CD8-positive, alpha-beta T cell (primary cell): ENCODE measurements at places on chromosomes 3 and 15.

DNA sequence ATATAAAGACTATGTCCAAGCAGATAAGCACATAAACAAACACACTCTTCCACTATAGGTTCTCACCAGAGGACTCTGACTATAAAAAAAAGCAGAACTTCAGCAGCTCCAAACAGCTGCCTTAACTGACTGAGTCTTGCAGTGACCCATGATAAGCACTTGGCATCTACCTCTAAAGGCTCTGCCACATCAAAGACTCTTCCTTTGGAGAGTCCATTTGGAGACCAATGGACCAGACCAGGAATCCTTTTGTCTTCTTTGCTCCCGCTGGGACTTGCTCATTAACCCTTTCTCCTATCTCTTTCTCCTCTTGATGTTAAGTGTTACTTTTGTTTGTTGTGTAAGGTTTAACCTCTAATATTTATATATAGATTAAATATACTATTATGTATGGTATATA, 424.1 kb downstream of the RSL24D1 start:
- no peak for DNase-seq

DNA sequence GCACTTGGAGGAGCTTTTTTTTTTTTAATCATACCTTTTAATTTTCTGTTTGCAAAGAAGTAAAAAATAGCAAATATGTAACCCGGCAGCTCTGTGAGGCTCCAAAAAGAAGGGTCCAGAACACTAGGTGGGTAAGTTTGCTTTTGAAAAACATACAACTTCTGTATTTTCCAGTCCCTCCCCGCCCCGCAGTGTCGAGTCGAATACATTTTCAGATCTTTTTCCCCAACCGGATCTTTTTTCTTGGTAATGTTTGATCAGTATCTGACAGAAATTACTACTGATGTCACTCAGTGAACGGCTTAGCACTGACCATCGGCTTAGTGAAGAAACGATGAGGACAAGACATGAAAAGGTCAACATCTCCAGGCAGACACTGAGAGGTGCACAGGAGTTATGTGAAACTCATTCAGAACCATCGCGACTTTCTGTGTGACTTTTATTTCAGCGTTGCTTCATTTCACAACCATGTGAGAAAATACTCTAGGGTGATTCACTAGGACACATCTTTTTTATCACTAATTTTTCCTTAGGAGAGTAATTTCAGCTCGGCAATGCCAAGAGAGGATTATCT, 11.0 kb downstream of the ISL2 start:
- no peak for DNase-seq

- no peak for DNase-seq
Observed at GRCh38 chr3:156509189-156510174, 45.4 kb downstream of the SSR3 start.

DNA sequence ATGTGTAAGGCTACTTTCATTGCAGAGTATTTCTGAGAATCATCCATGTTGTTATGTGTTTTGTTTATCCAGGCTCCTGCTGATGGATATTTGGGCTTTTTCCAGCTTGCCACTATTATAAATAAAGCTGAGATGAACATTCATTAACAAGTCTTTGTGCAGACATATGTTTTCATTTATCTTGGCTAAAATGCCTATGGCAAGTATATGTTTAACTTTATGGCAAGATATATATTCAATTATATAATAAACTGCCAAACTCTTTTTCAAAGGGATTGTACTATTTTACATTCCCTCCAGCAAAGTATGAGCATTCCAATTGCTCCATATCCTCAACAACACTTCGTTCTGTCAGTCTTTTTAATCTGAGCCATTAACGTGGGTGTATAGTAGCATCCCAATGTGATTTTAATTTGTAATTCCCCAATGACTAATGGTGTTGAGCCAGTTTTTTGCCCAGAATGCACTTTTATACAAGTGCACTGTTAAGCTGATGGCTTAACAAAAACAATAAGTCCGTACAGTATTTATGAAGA, 452.4 kb downstream of the SHQ1 start:
- no peak for DNase-seq

DNA sequence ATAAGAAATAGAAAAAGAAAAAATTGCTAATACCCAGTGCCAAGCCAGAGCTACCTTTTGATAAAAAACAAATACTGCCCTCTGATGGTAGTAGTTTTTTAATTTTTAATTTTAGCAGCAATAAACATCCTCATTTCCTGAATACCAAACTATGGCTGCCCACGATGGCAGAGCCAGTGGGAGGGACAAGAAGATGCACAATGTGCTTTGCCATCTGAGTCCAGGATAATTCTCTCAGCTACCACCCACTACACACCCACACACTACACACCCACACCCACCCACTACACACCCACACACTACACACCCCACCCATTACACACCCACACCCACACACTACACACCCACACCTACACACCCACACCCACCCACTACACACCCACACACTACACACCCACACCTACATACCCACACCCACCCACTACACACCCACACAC, 17.8 kb downstream of the CEP19 start:
- DNase-seq = peak; percentile 15

- DNase-seq = no peak
Observed at GRCh38 chr15:63287109-63287508, 9.7 kb downstream of the APH1B start.

- DNase-seq = peak; percentile 11
Observed at GRCh38 chr3:71579935-71580406, 3.6 kb downstream of the FOXP1 start.

DNA sequence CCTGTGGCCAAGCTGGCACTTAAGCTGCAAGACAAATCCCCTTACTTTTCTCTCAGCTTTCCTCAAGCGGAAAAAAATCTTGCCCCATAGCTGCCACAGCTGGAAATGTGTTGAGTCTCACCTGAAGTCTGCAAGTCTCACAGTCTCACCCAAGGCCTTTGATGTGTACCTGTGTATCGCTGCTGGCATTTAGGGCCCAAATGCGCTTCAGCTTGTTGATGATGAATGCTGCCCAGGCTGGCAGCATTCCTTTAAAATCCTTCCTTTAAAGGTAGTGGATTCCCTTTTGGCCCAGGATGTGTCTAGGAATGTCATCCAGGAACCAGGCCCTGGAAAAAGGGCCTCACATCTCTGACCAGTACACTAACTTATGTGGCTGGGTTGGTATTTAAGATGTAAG, 7.0 kb downstream of the OR5K4 start:
- no peak for DNase-seq

DNA sequence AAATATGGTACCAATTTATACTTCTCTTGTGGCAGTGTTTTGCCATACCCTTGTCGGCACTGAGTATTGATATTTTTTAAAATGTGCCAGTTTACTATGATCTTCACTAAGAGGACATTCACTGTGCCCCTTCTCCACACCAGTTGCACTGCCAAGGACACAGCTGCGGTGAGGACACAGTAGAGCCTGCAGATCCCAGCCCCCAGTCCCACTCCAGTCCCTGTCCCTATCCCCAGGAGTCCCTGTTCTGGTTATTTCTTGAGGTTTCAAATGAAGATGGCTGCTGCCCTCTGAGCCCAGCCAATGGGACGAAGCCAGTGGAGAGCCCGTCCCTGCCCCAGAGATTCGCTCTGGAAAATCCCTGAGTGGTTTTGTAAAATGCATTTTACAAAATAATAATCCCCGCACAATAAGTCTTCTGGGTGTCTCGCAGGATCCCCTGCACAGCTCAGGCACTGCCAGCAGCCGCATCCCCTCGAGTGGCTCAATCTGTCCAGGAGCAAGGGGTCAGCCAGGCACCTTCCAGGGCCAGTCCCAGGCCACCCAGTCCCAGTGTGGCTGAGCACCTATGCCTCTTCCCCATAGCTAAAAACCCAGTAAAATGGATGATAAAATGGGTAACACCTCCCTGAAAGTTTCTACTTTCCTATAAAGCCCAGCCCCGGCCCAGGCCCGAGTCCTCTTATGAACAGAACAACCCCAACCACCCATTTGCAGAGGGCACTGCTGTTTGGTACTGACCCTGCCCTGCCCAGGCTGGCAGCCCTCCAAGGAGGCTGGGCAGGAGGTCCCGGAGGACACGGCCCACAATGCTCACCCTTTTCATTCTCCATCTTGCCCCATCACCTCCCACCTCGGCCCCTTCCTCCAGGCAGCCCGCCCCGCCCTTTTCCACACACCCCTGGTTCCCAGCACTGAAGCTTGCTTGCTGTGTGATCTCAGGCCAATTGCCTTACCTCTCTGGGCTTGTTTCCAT, 91.1 kb downstream of the VGLL4 start:
- no peak for DNase-seq

DNA sequence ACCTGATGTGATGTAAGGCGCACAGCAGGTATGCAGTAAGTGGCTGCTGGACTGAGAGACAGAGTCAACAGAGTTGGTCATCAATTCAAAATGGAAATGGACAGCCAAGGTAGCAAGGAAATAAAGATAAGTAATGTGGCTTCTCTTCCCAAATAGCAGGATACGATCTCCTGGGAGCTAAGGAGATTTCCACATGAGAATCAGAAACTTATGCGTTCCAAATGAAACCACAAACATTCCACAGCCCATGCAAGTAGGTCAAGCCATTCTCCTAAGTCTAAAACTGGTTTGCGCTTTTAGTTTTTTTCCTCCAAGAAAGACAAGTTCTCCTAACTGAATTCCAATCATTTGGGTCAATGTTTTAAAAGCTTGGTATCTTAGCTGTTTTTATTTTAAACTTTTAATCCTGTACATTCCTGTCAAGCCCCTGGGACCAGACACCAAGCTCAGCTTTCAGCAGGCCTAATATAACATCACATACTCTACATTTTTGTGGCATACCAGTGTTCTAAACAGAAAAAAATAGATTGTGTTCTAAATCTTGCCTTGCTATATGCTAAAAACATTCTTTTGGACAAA, 73.7 kb upstream of the TSPAN3 start:
- DNase-seq = no peak

- peak; percentile 3 for DNase-seq
Observed at GRCh38 chr3:16824081-16824696, 60.6 kb upstream of the PLCL2 start.

DNA sequence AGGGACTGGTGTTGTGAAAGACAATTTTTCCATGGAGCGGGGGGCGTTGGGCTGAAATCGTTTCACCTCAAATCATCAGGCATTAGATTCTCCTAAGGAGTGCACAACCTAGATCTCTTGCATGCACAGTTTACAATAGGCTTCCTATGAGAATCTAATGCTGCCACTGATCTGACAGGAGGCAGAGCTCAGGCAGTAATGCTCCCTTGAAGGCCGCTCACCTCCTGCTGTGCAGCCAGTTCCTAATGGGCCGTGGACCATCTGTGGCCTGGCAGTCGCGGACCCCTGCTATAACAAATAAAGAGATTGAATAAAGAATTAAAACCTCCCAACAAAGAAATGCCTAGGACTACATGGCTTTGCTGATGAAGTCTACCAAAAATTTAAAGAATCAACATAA, 25.3 kb upstream of the ANKRD28 start:
- DNase-seq = no peak

- DNase-seq = no peak
Observed at GRCh38 chr15:88262064-88262463, 5.5 kb upstream of the NTRK3 start.

- DNase-seq = no peak
Observed at GRCh38 chr3:58027704-58028317, 19.6 kb downstream of the FLNB start.

- DNase-seq = no peak
Observed at GRCh38 chr3:175398676-175399075, 539.5 kb downstream of the NAALADL2 start.

DNA sequence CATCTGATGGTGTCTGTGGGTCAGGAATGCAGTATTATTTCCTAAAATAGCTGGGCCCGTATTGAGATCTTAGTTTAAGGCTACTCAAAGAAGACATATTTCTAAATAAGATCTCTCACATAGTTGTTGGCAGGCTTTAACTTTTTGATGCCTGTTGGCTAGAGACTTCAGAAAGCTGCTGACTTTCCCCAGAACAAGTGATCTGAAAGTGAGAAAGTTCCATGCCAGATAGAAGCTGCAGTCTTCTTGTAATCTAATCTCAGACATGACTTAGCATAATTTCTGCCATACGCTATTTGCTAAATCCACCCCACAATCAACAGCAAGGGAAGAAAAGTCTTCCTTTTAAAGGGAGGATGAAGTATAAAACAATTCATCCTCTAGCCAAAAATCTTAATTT, 867.1 kb downstream of the IGSF11 start:
- DNase-seq = no peak

- DNase-seq = no peak
Observed at GRCh38 chr3:106276151-106276550, 407.3 kb upstream of the CBLB start.

DNA sequence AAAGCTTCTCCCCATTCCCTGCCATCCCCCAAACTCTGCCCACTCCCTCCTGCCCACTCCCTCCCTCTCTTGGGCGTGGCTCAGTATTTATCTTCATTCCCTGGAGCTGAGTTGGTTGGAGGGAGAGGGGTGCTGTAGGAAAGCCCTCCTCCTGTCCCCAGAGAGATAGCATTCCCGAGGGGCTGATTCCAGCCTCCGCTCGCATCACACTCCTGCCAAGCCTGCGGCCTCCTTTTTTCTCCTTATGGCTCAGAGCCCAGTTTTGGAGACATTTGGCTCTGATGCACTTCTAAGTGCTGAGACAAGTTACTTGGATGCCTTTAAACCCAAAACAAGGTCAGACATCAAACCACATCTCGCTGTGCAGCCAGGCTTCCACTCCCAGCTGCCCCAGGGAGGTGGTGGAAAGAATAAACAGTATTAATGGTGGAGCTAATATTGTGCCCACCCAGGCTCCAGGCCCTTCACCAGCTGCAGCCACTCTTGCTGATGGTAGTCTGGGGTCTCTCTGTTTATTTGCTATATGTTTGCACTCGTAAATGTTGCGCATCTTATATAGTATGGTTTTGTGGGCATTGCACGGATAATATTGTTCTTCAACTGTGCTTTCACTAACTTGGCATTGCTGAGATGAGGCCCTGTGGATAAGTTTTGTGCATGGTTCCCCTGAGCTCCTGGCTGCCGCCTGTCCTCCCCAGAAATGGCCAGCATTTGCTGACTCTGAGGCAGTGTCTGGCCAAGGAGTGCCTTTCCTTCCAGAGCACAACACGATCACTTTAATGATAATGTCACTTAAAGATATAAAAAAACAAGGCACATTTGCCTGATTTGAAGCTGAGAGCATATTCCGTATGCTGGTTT, 157.2 kb downstream of the LRRC28 start:
- DNase-seq = no peak
